ENCODE measurements at places on chromosomes 12 and 14.

- no peak for DNase-seq
Measured at GRCh38 chr12:124571556-124571955, 4.1 kb upstream of the NCOR2 start.

- DNase-seq: no peak
Measured at GRCh38 chr12:118704527-118705241, 276.7 kb upstream of the SRRM4 start.

DNA sequence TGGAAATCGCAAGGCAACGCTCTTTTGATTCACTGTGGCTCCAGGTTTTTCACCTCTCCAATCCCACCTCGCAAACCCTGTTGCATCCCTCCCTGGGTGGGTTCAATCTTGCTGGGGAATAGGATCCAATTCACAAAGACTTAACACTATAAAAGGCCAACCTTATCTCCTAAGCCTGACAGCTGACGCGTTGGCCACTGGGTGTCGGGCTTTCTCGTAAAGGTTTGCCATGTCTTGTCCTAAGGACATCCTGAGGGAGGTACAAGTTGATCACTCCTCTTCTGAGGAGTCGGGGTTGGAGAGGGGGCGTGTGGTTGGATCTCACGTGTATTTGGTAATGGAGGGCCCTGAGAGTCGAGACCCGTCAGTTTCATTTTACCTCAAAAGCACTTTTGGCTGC is 112.6 kb upstream of the FZD10 start:
- DNase-seq: no peak

DNA sequence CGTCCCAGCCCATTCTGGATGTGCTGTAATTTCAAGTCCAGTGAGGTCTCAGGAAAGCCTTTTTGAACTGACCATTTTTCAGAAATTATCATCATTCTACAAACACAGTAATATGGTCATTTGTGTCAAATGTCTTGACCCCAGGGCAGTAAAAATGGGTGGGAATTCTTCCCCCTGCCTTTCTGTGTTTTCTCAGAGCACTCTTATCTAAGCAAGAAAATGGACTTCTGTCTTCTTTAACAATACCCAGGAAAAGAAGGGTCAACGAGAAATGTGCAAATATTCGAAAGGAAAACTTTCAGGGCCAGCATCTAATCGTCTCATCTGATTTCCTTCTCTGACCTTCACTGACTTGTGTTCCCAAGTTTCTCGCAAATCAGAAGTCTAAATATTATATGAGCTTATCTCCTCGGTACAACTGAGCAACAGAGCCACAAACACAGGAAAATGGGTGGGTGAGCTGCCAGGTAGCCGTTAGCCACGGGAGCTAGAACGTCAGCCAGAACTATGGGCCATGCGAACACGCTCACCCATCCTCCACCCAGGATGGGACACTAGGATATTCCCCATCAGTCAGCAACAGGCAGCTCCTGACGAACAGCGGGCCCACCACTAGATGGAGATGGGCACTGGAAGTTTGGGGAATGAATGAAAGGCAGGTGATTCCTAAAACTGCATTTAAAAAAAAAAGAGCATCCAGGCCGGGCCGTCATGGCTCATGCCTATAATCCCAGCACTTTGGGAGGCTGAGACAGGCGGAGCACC is 57.1 kb downstream of the VWF start:
- no peak for DNase-seq

DNA sequence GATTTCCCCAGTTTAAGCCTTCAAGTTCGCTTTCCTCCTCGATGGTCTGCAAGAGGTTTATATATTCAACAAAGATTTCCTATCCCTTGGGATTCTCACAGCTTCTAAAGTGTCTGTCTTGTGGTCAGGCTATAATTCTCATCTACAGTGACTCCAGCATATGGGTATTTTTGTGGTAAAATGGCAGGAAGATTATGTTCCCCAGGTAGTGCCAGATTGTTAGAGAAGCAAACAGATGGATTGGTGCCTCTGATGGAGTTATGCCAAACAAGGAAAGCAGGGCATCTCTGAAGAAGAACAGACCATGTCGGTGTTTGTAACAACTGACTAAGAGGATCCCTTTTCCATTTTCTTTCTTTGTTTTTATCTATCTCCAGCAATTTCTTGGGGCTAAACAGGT is 5.5 kb upstream of the CCDC175 start:
- DNase-seq: no peak

DNA sequence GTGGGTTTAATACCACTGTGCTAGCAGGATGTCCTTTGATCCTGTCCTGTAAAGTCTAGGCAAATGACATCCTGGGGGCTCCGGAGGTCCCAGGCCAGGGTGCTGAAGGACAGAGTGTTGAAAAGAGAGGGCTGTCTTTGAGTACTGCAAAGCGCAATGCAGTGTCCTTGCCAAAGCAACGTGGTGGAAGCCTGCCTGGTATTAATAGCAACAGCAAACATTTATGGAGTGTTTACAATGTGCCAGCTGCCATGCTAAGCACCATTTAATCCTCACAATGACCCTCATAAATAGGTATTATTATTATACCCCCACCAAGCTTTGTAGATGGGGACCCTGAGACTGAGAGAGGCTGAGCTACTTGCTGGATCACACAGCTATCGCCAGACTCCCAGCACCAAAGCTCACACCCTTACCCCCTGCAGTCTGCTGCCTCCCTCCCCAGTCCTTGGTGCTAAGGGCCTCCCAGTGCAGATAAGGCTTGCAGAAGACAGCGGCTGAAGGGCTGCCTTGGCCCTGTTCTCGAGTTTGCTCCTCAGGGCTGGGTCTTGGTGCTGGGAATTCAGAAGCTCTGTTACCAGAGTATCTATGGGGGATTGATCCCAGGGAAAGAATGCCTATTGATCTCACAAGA is 427.7 kb downstream of the FUT8 start:
- no peak for DNase-seq

GRCh38 chr14:88386256-88386794 is 868 bp downstream of the SPATA7 start:
- DNase-seq: no peak

DNA sequence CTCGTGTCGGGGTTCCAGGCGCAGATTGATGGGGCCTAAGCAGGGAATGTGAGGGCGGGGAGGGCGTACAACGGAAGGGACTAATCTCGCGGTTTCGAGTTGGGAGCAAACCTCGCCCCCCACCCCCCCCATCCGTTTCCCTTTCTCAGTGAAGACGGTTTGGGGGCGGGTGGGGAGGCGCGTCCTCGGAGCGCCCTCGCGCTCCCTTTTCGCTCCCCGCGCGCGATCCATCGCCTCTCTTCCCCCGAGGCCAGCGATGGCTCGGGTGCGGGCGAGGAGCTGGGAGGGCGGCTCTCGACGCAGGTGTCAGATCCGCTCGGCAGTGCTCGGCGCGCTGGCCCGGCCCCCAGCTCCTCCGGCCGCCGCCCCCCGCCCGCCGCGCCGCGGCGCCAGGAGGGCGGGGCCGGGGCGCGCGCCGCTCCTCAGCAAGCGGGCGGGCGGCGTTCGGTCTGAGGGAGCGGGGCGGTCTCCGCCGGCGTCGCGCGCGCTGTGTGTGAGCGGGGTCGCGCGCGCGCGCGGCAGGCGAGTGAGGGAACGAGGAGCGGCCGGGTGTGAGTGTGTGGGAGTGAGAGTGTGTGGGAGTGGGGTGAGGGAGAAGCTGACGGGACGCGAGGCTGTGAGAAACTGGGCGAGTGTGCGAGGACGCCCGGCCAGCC is at the start of gene RIMKLB:
TSS of gene RIMKLB (plus strand) at position 516 of the 656 bp plus-strand sequence. CDS start 15,876 bp downstream, outside the sequence.
- DNase-seq: peak; percentile 32
